ENCODE measurements at places on chromosomes 7 and 10. TPM values are rescaled to one million over a fixed set of nuclear protein-coding genes. Genes with fewer than 3 reads are reported as not detected.

The BTBD16 gene
- not detected for polyA plus RNA-seq

The NCF1 gene
- polyA plus RNA-seq: 9.0 TPM

The C10orf53 gene
- not detected for polyA plus RNA-seq

The HOXA4 gene
- polyA plus RNA-seq: not detected

The DENND11 gene
- 20.3 TPM for polyA plus RNA-seq

Measured in naive thymus-derived CD8-positive, alpha-beta T cell (primary cell).